SK-N-MC (cell line): ENCODE measurements at places on chromosomes 5 and 9.

DNA sequence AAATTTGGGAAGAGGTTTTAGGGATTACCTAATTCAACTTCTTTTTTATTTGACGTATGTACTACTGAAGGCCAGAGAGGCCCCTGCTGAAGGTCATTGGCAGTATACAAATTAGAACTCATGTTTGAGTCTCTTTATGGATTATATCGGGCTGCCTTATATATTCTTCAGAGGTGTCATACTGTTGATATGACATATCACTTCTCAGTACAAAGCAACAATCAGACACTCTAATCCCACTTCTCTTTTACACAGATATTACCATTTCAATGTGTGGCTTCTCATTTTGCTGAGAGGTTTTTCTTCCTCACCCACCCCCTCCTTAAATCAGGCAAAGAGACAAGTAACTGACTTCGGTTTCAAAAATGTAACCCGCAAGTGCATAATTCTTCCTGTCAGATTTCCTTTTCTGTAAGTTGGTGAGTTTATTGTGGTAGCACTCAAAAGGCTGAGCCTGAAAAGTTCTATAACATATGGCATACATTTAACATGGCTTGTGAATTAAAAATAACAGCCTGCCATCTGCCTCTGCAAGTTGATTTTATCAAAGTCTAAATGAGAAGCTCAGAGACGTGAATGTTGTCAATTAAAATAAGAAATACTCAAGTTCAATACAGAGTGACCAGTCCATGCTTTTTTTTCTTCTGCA lies 163.6 kb upstream of the RORB start:
- no peak for DNase-seq

DNA sequence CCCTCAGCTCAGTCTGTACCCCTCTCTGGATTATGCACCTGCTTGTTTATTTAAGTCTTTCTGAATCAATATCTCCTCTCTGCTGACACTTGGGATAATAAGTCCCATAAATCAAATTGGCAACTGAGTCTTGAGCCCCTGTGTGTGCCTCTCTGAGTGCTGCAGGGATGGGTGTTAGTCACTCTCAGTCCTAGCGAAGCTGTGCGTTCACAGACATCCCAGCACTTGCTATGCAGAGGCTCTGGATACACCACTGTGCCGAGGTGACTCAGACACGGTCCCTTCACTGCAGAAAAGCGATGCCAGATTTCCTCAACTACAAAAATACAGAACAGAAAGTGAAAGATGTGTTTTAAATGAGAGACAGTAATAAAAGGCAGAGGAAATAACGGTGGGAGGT lies 4.1 kb upstream of the KCNMB1 start:
- no peak for DNase-seq

DNA sequence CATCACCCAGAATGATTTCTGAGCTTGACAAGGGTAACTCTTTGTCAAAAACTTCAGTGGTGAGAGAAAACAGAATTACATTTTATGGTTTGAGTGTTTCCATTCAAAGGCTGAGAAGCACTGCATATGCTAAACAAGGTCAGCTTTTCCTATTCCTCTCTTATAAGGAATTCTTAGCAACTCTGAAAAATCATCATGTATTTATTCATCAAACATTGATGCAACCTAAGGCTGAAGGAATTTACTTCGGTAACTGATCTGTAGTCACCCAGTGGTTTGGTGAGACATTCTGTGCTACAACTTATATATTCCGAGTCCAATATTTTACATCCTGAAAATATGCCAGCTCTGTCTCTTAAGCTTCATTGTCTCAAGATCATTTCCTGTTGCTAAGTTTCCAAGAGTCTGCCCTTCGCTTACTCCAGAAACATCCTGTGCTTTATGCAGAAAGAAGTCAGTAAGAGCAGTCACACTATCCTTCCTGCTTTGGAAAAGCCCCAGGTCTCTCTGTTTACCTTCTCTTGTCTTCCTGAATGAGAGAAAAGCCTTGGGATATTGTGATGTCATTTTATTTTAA lies 176.6 kb upstream of the TBCA start:
- no peak for DNase-seq

DNA sequence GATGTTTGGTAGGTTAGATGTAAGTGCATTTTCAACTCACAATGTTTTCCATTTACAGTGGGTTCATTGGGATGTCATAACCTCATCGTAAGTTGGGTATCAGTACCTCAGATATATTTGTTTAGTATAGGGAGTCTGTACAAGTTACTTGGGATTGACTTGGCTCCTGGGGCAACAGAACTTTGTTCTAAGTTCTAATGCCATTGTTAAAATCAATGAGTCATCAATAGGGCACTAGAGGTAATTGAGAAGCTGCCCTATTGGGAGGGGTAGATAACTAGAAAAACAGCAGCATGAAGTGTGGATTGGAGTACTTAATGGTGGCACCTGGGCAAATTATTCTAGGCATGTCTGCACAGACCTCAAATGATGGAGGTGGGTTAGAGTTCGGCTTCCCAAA lies 272.8 kb downstream of the DOCK8 start:
- DNase-seq = no peak

DNA sequence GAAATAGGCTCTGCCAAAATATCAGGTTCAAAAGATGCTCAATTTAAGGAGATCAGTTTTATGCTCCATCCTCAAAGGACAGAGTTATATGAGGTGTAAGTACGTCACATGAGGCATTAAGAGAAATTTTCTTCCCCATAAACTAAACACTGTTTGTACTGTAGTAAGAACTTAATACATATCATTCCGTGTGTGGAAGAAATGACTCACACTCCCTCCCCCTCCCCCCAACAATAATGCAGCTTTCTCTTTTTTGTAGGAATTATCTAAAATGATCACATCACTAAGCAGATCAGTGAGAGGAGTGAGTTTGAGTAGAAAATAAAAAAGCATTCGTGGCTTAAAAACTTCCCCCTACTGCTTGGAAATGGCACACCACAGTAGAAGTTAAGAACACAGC lies 2.2 kb downstream of the CDH12 start:
- no peak for DNase-seq

GRCh38 chr5:109560554-109560953 lies 129.2 kb upstream of the MAN2A1 start:
- no peak for DNase-seq

DNA sequence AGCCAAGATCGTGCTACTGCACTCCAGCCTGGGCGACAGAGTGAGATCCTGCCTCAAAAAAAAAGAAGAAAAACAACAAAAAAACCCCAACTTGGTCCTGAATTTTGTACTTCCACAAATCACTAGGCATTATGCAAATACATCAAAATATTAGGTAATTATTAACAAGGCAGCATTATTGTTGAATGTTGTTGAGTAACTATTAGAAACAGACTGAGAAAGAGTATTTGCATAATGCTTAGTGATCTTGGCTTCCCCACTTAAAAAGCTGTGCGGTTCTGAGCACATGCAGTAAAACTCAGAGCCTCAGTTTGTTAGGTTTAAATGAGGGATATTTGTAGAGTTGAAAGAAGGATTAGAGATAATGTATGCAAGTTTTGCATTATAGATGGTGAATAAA lies 64.2 kb downstream of the SCAMP1 start:
- no peak for DNase-seq

- no peak for DNase-seq
Measured at GRCh38 chr9:1839909-1840308, 175.2 kb upstream of the SMARCA2 start.

DNA sequence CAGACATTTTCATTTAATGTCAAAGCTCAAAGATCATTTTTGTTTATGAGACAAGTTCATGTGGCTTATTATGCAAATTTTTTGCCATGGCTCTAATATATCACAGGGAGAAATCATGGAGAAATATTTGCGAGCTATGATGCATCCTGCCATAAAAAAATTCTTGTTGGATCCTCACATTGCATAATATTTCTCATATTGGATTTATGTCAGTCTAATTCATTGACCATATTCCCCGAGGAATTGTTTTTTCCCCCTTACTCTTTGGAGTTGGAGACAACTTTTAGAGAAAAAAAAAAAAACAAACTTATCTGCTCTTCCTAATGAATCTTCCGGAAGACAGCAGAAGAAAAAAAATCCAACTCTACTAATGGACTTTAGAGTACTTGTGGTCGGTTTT lies 4.3 kb downstream of the ZNF462 start:
- DNase-seq = no peak

DNA sequence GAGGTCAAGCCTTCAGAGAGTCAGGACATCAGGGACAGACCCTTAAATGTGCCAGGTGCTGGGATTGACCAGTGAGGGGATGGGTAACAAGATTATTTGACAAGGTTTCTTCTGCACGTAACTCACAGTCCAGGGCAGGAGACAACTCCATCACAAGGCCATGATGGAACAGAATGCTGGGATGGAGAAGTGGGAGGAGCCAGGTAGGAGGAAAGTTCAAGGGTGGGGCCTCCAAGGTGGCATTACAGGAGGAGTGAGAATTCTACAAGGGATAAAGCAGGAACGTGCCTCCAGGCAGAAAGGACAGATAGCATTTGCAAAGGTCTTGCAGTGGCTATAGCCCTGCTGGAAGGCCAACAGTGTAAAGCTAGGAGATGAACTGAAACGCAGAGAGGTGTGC lies 102.2 kb downstream of the FGF18 start:
- DNase-seq = no peak

DNA sequence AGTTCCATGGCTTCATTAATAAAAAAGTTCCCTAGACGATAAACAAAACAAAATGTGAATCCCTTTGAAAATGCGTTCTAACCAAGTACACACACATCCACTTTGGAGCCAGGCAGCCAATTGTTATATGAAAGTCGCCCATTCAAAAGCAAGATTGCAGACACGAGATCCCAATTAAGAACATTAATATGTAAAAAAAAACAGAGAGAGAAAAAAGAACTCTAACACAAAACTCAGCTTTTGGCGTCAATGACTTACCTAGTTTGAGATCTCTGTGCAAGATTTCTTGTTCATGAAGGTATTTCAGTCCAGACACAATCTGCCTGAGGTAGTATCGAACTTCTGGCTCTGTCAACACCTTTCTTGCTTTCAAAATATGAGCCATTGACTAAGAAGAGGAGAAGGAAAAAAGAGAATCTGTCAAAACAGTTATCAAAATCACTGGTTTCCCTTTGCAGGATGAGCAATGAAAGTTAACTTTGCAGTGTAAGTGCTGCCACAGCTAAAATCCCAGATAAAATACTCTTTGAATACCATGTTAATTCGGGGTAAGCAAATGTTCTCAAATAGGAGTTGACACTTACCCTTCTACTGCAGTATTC lies 1.6 kb downstream of the PLK2 start:
- no peak for DNase-seq

DNA sequence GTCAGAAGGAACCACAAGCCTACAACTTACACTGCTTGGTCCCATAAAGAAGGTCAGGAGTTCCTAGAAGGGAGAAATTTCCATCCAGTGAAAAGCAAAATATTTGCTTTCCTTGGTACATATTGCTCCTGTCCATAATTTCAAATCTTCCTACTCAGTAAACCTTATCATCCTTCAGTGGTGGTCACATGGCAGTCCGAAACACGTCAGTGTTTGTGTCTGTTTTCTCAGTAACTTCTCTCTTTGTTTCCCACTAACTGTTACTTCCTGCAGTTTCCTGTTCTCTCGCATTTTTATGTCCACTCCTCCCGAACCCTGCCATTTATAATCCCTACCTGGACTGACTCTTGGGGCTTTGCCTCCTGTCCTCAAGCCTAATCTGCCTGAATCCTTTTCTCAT lies 129.1 kb downstream of the FANCC start:
- no peak for DNase-seq

DNA sequence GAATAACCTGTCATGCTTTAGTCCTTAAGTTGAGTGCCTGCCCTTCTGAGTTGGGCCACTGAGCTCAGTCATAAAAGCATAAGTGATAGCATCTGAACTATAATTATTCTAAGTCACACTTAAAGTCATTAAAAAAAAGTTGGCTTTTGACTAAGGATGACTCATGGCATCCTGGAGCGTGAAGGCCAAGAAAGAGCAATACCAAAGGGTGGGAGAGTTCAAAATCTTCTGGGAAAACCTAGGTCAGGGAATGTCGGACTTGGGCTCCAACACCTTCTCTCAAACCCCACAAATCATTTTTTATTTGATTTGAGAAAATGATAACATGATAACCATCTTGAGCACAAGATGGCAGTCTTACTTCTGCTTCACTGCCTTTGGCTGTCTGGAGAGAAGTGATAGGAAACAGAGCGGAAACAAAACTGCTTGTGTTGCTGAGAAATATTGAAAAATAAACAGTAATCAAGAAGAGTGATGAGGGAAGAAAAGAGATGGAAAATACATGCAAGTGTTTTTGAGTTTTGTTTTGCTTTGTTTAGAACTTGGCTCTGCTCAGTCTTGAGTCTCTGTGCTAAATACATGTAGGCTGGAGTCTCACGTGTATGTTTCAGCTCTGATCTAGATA lies 16.9 kb upstream of the NTRK2 start:
- DNase-seq = no peak

DNA sequence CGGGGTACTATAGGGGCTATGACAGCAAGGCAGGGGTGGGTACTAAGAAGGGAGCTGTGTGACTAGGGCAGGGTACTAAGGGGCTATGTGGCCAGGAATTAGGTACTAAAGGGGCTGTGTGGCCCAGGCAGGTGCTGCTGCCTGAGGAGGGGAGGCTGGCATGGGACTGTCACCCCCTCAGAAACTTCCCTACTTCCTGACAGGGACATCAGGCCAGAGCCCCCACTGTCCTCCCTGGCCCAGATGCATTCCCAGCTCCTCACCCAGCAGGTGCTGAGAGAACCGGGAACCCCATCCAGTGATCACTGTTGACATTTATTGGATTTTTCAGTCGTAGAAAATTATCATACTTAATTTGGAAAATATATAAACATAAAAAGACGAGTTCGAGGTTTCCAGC lies 26.6 kb downstream of the IRX2 start:
- no peak for DNase-seq

- DNase-seq = peak; percentile 75
Measured at GRCh38 chr5:131417240-131417869, 153.5 kb downstream of the CDC42SE2 start.

DNA sequence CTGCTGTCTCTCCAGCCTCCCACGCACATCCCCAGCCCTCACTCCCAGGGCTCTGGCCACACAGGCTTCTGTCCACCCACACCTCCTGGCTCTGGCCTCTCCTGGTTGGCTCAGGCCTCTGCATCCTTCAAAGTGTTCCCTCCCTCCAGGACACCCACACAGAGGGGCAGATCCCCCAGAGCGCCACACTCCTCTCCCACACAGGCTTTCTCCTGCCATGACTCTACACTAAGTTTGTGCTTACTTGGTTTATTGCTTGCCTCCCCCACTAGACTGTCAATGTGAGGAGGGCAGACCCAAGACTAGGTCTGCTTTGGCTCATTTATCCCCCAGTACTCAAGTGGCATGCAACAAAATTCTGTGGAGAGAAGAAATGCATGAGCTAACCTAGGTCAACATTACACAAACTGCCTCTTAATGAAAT lies 67.0 kb upstream of the SPOCK1 start:
- DNase-seq = no peak
